ENCODE measurements at places on chromosomes 12 and 14.

DNA sequence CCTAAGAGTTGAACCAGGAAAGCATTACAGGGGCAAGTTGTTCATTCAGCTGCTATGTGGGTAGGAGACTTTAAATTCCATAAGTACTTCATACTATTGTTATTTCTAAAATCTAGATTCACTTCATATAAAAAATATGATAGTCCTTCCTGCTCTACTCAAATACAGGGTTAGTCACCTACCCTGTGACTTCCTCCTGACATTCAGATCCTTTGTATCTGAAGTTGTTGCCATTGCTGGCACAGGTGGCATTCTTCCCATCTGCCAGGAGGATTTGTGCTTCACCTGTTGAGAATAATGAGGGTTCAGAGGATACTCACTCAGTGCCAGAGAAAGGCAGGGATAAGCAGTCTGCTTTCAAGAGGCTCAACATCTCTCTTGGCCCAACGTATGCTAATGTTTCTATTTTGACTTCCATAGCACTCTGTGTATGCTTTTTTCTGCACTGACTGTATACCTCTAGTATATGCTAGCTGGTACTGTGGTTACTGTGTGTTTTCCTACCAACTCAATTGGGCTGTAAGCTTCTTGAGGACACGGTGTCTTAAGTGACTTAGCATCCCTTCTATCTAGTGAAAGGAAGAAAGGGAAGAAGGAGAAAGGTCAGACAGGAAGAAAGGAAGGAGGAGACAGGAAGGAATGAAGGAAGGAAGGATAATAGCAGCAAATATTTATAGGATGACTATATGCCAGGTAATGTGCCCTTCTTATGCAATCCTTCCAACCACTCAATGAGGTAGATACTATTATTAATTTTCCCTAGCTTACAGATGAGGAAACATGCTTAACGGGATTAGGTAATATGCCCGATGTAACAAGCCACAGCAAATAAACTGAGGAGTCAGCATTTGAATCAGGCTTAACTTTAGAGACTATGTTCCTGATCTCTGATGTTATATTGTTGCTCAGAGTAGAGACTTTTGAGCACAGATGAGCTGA is 38.5 kb upstream of the FGF6 start:
- DNase-seq = no peak

- DNase-seq = no peak
Measured at GRCh38 chr12:129467726-129468125, 436.1 kb downstream of the TMEM132D start.

GRCh38 chr12:2163177-2163941 is 110.6 kb downstream of the CACNA1C start:
- DNase-seq = no peak

- no peak for DNase-seq
Measured at GRCh38 chr12:52120951-52121823, 41.7 kb downstream of the SMIM41 start.

DNA sequence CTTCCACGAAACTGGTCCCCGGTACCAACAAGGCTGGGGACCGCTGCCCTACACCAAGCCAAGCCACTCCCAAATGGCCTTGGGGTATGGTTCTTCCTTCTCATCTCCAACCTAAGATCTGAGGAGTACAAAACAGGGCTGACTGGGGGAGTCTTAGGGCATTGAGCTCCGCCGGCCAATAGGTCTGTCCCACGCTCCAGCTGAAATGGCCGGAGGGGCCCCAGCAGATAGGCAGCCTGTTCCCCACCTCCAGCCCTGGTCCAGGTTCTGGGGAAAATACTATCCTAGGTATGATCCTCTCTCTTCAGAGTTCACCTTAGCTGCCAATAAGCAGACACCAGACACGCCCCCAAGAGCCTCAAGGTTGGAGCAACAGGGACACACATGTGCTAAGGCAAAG is 90.2 kb downstream of the ACTN1 start:
- DNase-seq = no peak
